ENCODE measurements at places on chromosomes 13 and 19.

- no peak for DNase-seq
Measured at GRCh38 chr13:105008604-105009003, 1526.9 kb downstream of the EFNB2 start.

DNA sequence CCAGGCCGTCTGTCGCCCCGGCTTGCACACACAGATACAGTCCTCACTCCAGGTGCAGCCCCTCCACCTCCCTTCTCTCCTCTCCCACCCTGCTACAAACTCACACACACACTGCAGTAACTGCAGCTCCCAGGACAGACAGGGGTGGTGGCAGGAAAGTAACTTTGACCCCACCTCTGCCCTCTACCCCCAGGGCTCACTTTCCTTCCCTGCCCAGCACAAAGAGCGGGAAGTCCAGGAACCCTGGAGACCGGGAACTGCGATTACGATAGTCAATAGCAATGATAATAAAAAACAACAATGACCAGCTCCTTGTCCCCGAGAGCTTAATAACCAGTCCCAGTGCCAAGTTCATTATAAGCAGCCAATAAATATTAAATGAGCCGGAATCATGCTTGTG lies at the start of gene CEACAM20:
Gene CEACAM20, minus strand, starts transcription at position 140 of the 400 bp plus-strand sequence. CDS start 166 bp downstream, outside the sequence.
- no peak for DNase-seq

GRCh38 chr19:46349311-46349993 lies 2.6 kb downstream of the PPP5C start:
- peak; percentile 51 for DNase-seq

GRCh38 chr13:28002886-28003698 lies 14.6 kb upstream of the URAD start:
- no peak for DNase-seq

DNA sequence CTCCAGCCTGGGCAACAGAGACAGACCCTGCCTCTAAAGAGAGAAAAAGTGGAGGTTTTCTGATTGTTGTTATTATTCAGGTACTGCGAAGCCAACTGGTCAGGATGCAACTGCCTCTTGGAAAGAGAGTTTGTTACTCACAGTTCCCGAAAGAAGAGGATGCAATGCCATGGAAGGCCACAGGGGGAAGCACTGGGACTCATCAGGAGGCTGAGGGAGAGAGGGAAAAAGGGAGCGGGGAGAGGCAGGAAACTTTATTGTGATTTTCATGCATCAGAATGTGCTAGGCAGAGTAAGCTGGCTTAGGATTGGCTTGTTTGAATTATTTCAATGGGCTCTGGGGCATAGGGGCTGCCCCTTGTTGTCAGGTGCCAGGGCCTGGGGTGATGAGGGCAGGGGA lies 27.6 kb downstream of the MYO9B start:
- peak; percentile 42 for DNase-seq

DNA sequence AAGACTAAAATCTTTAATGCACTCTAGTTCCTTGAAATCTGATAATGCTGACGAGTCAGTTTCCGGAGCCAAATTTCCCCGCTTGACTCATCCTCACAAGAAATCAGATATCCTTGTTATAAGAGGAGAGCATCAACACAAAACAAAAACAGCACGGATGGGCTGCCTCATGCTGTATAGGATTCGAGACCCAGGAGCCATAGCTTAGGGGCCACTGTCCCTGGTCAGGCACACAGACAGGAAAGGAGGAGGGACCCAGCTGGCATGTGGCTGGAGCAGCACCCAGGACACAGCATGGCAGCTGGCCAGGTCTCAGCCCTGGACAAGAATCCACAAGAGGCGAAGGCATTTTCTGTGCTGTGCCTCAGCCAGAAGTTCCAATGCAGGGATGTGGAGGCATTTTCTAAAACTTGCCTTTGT lies 110.2 kb upstream of the SPATA13 start:
- DNase-seq: no peak

DNA sequence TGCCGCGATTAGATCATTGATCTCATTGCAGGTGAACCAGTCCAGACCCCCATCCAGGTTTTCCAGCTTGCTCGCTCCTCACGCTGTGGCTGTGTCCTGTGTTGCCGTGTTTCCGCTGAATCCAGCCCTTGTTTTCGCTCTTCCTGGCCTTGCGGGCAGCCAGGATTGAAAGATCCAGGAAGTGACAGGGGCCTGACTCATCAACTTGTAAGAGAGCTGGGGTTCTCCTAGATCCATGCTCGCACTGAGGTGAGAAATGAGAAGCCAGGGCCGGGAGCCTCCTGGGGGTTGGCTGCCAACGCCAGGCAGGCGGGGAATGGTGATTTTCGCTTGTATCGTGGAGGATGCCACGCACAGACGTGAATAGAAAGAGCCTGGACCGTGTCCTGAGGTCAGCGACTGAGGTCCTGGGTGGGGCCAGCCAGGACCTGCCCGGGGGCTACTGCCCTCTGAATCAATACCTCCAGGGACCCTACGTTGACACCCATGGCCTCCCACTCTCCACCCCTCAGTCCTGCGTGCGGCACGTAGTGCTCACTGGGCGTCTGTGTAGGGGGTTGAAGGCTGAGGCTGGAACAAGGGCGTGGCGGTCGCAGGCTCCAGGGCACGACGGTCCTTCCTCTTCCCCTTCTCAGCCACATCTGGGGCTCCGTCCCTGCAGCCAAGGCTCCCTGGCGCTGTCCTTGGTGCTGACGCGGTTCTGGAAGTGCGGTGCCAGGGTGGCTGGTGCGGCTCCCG lies 7.3 kb upstream of the PTPRH start:
- DNase-seq: peak; percentile 92

GRCh38 chr19:57263244-57263741 lies 17.0 kb upstream of the ZNF460 start:
- DNase-seq: no peak

DNA sequence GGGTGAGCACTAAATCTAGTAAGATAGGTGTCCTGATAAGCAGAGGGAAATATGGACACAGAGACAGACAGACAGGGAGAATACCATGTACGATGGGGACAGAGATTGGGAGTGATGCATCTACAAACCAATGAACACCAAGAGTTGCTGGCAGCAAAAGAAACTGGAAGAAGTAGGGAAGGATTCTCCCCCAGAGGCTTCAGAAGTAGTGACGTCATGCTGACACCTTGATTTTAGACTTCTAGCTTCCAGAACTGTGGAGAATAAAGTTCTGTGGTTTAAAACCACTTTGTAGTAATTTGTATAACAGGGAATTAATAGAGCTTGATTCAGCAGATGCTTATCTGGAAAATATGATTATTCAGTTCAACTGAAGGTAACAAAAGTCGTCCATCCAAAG lies 66.1 kb downstream of the SLC10A2 start:
- no peak for DNase-seq

- DNase-seq: no peak
Measured at GRCh38 chr19:6064336-6065073, 45.8 kb downstream of the RFX2 start.

- DNase-seq: no peak
Measured at GRCh38 chr19:28443361-28443760, 769.6 kb downstream of the UQCRFS1 start.

DNA sequence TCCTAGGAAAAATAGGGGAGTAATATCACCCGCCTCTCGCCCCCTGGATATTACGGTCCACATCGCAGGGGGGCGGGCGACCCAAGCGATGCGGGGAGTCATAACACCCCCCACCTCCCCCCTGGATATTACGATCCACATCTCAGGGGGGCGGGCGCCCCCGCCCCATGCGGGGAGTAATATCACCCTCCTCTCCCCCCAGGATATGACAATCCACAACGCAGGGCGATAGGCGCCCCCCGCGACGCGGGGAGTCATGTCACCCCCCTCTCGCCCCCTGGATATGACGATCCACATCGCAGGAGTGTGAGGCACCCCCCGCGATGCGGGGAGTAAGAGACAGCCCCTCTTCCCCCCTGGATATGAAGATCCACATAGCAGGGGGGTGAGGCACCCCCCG lies 684.4 kb upstream of the PCDH9 start:
- no peak for DNase-seq

DNA sequence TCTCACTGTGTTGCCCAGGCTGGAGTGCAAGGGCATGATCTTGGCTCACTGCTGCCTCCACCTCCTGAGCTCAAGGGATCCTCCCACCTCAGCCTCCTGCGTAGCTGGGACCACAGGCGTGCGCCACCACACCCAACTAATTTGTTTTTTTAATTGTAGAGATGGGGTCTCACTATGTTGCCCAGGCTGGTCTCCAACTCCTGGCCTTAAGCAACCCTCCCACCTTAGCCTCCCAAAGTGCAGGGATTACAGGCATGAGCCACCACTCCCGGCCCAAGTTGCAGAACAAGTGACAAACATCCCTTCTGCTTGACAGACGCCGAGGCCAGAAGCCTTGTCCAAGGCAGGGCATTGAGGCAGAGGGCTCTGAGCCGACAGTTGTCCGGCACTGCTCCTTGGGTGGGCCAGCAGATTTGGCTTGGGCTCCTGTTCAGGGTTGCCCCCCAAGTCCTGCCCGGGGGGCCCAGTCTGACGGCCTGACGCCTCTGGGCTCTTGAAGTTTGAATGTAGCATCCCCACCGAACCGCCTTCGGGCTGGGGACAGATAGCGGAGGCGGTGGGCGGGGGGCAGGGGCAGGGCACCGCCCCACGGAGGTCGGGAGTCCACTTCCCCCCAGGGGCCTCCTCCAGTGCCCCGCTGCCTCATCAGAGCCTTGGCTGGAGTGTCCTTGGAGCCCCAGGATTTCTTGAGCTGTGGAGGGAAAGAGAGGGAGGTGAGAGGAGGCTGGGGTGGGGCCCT lies 5.7 kb upstream of the SPACA4 start:
- peak; percentile 33 for DNase-seq

DNA sequence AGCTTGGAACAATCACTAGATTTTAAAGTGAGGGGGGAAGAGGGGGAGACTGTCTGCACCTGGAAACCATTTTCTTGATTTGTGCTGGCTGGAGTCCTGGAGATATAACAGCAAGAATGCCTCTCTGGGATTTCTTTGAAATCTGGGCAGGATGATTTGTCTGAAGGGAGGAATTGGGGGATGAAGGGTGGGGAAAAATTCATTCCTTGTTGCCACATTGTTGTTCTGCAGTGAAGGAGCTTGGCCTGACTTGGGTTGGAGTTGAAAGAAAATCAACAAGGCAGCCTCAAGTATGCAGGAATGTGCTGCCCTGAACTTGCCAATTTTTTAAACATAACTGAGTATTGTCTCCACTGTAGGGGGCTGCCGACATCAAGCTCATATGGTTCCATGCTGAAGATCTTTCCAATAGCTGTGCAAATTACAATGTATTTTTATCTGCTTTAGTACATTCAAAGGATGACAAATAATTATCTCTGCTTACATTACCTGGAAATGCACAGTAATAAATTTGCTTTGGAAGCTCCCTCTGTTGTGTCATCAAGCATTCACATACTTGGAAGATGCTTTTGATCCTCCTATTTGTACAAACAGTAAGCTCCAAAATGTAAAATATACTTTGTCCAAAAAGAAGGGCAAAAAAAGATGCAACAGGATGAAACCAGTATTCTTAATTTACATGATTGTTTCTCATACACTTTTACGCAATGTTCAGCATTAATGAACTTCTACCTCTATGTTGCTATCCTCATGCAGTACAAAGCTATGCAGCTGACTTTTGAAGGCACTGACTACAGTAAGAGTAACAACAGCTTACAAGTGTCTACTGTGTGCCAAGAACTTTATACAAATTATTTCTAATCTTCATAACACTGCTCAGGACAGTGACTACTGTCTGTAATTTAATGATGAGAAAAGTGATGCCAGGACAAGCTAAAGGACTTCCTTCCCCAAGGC lies 627.9 kb upstream of the KLF12 start:
- no peak for DNase-seq

DNA sequence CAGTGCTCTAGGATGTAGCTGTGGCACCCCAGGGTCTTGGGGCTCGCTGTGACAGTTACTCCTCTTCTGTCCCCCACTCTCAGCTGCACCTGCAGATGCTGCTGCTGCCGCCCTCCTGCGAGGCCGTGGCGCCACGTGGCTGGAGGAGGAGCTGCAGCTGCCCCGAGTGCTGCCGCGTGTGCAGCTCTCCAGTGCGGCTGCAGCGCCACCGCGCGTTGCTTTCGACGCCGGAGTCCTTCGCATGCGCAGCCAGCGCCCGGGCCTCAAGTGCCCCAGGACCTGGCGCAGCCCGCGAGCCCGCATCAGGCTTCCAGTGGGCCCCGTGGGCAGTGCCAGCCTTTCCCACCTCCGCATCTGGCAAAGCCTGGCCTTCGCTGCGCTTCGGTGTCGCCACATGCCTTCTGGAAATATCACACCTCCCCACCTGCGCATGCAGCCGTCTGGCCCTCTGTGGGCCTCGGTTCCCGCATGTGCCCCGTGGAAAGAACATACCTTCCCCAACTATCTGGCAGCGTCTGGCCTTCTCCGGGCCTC lies 692 bp upstream of the ZNF580 start:
- no peak for DNase-seq

- no peak for DNase-seq
Measured at GRCh38 chr13:21233086-21233485, 56.6 kb downstream of the MRPL57 start.

DNA sequence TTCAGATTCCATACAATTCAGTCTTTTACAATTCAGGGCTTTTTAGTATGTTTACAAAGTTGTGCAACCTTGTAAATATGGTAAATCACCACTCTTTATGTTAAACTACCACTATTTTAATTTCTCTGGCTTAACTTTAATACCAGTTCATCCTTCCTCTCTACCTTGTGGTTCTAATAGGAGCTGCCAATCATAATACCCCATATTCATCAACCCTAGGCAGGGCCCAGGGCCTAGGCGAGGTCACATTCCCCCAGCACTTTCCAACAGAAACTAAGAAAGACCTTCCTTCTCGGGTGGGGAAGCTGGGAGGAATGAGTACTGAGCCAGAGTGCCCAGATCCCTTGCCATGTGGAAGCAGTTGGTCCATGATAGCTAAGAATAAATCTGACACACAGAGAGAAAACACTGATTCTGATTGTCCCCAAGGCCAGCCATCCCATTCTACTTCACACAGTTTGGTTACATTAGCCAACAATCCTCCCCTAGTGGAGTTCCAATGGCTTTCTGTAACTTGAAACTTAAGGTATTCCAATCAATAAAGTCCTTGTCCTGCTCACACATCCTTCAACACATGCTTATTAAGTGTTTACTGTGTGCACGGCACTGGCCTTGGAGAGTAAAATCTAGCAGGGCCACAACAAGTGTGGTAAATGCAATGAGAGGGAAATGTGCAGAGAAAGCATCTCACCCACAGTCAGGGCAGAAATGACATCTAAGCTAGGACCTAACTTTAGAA lies 76.8 kb downstream of the NUFIP1 start:
- DNase-seq: no peak

DNA sequence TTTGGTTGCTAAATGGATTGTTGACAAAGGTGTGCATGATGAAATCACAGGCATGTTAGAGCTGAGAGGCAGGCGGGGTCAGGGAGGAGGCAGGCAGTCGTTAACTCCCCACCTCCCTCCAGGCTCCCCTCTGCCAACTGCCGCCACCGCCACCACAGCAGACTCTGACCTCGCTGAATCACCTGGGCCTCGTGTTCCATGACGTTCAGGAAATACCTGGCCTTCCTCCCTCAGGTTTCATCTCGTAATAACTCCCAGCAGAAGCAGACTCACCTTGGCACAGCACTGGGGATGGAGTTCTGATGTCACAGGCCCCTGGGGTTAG lies 198.5 kb downstream of the KATNAL1 start:
- no peak for DNase-seq

- DNase-seq: no peak
Measured at GRCh38 chr13:97537110-97537509, 103.1 kb downstream of the RAP2A start.
